ENCODE measurements at places on chromosomes 7 and 10. TPM values are rescaled to one million over a fixed set of nuclear protein-coding genes. Genes with fewer than 3 reads are reported as not detected.

GRCh38 chr10:47020471-47020870 is 109.2 kb downstream of the PTPN20 start:
- DNase-seq: no peak

DNA sequence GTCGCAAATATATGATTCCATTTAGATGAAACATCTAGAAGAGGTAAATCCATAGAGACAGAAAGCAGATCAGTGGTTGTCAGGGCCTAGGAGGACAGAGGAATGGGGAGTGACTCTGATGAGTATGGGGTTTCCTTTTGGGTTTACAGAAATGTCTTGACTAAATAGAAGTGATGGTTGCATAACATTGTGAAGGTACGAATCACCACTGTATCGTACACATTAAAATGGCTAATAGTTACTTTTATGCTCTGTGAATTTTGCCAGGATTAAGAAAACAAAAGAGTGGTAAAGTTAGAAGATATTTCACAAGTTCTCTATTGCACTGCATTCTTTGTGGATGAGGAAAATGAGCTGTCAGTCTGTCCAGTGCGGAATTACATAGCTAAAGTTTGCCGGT is 407.4 kb downstream of the KCNMA1 start:
- no peak for DNase-seq

- no peak for DNase-seq
Observed at GRCh38 chr10:128103229-128103714, 23.0 kb downstream of the MKI67 start.

GRCh38 chr10:34473174-34474008 is 341.7 kb downstream of the PARD3 start:
- DNase-seq: no peak

The NPC1L1 gene
- total RNA-seq: not detected

The PAOX gene
- total RNA-seq: 7.1 TPM

The EGR2 gene
- 0.18 TPM for total RNA-seq

The PRKRIP1 gene
- total RNA-seq: 18.3 TPM
